Suppressor macrophage treated with lipopolysaccharide for 1 hour (primary cell): ENCODE measurements at places on chromosomes 2 and 18.

GRCh38 chr2:109295070-109295780, 166.2 kb downstream of the SH3RF3 start:
- DNase-seq: no peak

DNA sequence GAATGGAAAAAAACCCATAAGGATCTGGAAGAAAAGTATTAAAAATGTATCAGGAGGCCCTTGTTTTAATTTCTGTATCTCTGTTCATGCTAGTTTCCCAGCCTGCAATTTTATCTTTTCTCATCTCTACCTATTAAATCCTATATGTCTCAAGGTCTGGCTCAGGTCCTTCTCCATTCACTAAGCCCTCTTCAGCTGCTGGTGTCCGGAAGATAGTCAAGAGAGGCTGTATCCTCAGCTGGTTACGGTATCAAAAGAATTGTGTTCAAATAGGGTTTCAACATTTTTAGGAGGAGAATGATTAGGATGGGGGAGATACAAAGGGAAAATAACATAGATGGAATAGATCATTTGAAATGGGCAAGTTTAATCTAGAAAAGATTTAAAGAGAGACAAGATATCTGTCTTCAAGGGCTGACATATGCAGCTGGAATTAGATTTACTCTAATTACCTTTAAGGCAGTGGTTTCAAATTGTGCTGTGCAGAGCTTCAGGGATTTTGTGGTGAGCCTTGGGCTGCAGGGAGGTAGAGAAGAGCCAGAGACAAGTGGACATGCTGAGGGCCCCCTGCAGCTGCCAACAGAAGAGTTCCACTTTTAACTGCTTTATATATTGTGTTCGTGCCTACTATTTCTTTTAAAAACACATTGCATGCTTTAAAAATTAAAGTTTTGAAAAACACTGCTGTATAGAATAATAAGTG, 24.1 kb downstream of the GREB1L start:
- DNase-seq: no peak

DNA sequence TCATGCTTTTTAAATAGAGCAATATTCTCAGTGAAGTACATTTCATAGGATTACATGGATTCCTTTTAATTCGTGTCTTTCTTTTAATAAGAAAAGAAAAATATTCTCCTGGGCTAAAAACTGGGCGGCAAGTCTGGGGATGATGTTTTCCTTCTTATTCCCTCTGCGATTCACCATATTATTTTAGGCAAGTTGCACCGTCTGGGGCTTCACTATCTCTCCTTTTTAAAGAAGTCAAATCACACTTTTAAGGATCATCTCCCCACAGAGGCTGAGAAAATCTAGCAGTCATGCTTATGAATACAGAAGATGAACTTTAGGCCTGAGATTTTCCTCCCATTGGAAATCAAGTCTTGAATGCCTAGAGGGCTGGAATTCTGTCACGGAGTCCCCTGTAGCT, 104.1 kb downstream of the COPS8 start:
- DNase-seq: no peak

- no peak for DNase-seq
These were observed 70.7 kb upstream of the BCL2L11 start for GRCh38 chr2:111049792-111050640.

- no peak for DNase-seq
These were observed 27.7 kb upstream of the CYP27A1 start for GRCh38 chr2:218754201-218754600.

DNA sequence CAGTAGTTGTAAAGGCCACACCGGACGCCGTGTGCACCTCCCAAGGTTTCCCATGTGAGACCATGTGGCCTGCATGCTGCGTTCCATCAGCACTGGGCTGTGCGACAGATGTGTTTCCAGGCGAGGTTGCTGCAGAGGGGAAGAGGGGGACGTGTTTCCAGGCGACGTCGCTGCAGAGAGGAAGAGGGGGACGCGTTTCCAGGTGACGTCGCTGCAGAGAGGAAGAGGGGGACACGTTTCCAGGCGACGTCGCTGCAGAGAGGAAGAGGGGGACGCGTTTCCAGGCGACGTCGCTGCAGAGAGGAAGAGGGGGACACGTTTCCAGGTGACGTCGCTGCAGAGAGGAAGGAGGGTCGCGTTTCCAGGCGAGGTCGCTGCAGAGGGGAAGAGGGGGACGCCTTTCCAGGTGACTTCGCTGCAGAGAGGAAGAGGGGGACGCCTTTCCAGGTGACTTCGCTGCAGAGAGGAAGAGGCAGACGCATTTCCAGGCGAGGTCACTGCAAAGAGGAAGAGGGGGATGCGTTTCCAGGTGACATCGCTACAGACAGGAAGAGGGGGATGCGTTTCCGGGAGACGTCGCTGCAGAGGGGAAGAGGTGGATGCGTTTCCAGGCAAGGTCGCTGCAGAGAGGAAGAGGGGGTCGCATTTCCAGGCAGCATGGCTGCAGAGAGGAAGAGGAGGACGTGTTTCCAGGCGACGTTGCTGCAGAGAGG, 24.5 kb downstream of the NFATC1 start:
- DNase-seq: no peak

GRCh38 chr2:28406276-28407096, 13.8 kb downstream of the FOSL2 start:
- DNase-seq: peak; percentile 94

DNA sequence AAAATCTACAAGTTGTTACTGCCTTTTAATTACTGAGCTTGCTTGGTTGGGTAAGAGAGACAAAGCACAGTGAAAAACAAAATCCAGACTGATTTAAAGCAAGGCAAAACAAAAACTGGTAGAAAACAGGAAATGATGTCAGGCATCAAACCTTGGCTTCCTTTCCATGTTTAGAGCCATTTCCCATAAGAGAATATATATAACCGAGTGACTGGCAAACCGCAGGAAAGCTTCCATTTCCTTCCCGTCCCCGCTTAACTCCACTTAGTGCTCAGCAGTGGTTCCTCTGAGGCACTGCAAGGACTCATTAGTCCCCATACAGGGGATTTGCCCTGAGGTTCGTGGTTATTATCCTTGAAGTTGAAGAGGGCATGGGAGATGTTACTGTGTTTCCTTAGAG, 446.3 kb downstream of the LPIN1 start:
- peak; percentile 54 for DNase-seq

- no peak for DNase-seq
These were observed 41.3 kb downstream of the REV1 start for GRCh38 chr2:99448556-99448955.

- DNase-seq: peak; percentile 98
These were observed at the start of gene ACSL3 for GRCh38 chr2:222860740-222861410. ACSL3 (plus strand) TSS chr2:222861036; CDS start chr2:222908773, 47,737 bp downstream.

DNA sequence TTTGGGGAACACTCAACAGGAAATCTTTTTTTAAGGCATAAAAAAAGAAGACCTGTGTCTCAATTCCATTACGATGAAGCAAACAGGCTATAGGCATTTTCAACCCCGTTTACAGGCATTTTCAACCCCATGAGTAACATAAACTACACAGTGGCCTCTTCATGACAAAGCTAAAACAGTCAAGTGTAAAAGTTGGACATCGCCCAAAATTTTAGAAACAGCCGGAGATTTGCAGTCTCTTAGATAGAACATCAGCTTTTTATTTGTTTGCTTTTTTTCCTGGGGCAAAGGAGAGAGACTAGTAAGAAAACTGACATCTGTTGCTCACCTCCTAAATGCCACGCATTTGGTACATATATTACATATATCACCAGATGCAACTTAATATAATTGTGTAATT, 173.7 kb downstream of the CMPK2 start:
- no peak for DNase-seq
